ENCODE measurements at places on chromosomes 7 and 10.

DNA sequence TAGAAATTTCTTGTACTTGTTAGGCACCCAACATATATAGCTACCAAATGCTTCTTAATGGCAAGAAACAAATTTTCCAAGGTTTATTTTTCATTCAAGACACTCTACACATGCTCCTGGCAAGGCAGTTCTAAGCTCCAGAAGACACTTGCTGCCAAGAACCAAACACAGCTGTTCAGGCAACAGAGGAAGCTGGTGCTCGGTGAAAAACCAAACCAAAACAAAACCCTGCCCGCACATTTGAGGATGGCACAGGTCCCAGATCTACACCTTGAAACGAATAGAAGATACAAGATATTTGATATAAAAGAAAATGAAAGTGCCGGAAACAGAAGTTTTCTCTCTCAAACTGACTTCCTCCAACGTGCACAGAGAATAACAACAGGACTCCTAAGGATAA is 4.9 kb upstream of the DNTT start:
- DNase-seq = no peak

DNA sequence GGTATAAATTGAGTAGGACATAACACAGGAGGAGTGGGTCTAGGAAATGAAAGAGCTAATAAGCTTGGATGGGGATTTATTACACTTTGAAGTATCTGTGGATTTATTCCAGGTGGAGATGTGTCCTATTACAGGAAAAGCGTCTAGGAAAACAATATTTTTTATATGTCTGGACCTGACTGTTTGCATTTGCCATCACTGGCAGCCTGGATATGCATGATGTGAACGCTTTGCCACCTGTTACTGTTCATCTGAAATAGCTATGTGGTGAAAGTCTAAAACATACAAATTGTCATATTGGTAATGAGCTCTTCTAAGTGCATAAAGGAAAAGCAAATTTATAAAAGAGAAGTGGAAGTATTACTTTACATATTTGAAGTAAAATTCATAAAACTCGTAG is 31.6 kb upstream of the AGMO start:
- DNase-seq = no peak

GRCh38 chr10:92801978-92802872 is 46.1 kb upstream of the EXOC6 start:
- DNase-seq = no peak

- no peak for DNase-seq
Observed at GRCh38 chr10:86941991-86942421, 15.4 kb downstream of the MMRN2 start.

All from activated CD4-positive, alpha-beta T cell treated with anti-CD3 and anti-CD28 coated beads, Interleukin-2, amount 50 U/mL, for 1 hour (primary cell).